Endodermal cell (in vitro differentiated cells): ENCODE measurements at places on chromosomes 1 and 21. TPM values are rescaled to one million over a fixed set of nuclear protein-coding genes. Genes with fewer than 3 reads are reported as not detected.

DNA sequence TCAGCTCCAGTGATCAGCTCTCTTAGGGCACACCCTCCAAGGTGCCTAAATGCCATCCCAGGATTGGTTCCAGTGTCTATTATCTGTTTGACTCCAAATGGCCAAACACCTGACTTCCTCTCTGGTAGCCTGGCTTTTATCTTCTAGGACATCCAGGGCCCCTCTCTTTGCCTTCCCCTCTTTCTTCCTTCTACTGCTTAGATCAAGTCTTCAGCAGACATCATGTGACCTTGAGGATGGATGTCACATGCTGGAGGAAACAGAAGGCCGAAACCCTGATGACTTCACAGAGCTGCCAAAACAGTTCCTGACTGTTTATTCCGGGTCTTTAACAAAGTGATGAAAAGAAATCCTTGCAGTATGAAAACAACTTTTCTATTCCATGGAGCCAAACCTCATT is 24.4 kb upstream of the WDR26 start:
- H3K36me3 ChIP-seq, result no peaks in the 10 kb centered on the region
- H3K27me3 ChIP-seq, result no peaks in the 10 kb centered on the region
- no peak overlapping the region for H3K4me3 ChIP-seq
- H3K4me1 ChIP-seq, result no peaks in the 10 kb centered on the region

DNA sequence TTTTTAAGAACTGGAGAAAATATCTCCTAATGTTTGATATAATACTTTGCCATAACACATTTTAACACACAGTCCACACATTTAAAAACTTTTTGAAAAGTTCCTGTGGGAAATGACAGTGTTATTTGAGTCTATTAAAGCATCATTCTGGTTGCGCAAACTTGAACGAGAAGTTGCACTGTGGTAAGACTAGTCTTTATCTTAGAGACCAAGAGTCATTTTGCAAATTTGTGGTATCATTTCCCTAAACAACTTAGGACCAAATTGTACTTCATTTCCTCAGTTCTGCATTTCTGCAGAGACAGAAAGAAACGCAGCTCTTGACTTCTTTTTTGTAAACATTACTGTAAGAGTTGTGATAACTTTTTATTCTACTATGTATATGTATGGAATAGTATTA is at the start of gene RGS18:
Gene RGS18, plus strand, starts transcription at position 282 of the 400 bp plus-strand sequence. CDS start 176 bp downstream, outside the sequence.
- H3K27ac ChIP-seq, result no peak within 1 kb of the TSS
- no peak for DNase-seq
- H3K27me3 ChIP-seq, result no peaks in the 10 kb centered on the region
- H3K4me3 ChIP-seq, result no peak within 1 kb of the TSS

GRCh38 chr1:212791676-212792395 is at the start of the genes NSL1 and TATDN3:
NSL1 (minus strand) TSS chr1:212791777; CDS start chr1:212791763, 14 bp downstream.
TATDN3 (plus strand) TSS chr1:212791894; CDS start chr1:212791922, 28 bp downstream.
- peak within 1 kb of the TSS; percentile 92 for H3K4me3 ChIP-seq
- peak within 1 kb of the TSS; percentile 80 for H3K27ac ChIP-seq
- H3K27me3 ChIP-seq, result no peaks in the 10 kb centered on the region
- H3K36me3 ChIP-seq, result peaks cover 9% of the 10 kb centered on the region
- peak; percentile 98 for DNase-seq

Gene FAM72A
- total RNA-seq, result 8.4 and 10.7 TPM in 2 replicates

GRCh38 chr1:84847253-84848250 is 45.5 kb downstream of the LPAR3 start:
- DNase-seq, result no peak
- H3K4me1 ChIP-seq, result no peaks in the 10 kb centered on the region
- H3K4me3 ChIP-seq, result no peak overlapping the region
- H3K36me3 ChIP-seq, result no peaks in the 10 kb centered on the region
- H3K27ac ChIP-seq, result no peak overlapping the region
- H3K27me3 ChIP-seq, result no peaks in the 10 kb centered on the region

- H3K36me3 ChIP-seq, result no peaks in the 10 kb centered on the region
- no peak overlapping the region for H3K27ac ChIP-seq
- H3K4me3 ChIP-seq, result no peak overlapping the region
- H3K27me3 ChIP-seq, result no peaks in the 10 kb centered on the region
These were observed 29.1 kb upstream of the KLF17 start for GRCh38 chr1:44089371-44090048.

Gene RNF223
- not detected in 2 replicates for total RNA-seq

DNA sequence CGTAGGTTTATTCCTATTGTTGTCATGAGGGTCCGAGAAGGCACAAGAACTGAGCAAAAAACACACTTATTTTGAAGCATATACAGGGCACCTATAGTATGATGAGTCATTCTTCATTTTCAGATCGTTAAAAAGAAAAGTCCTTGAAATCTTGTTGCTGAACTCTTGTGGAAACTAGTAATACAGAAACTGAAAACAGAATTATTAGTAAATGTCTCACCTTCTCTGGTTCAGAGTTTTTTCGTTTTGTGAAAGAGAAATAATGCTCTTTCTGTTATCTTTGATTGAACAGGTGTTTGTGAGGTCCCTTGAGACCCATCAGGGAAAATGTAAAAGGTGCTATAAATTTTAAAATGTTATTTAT is 102.0 kb upstream of the COA6 start:
- no peak for DNase-seq
- H3K4me1 ChIP-seq, result no peaks in the 10 kb centered on the region
- no peak overlapping the region for H3K4me3 ChIP-seq
- H3K27ac ChIP-seq, result no peak overlapping the region
- H3K27me3 ChIP-seq, result no peaks in the 10 kb centered on the region
- H3K36me3 ChIP-seq, result peaks cover 4% of the 10 kb centered on the region

Gene CFAP141
- total RNA-seq, result not detected in 2 replicates

Gene SCP2
- total RNA-seq, result 69.7 to 99.4 TPM (median 97.6 TPM) in 3 replicates

DNA sequence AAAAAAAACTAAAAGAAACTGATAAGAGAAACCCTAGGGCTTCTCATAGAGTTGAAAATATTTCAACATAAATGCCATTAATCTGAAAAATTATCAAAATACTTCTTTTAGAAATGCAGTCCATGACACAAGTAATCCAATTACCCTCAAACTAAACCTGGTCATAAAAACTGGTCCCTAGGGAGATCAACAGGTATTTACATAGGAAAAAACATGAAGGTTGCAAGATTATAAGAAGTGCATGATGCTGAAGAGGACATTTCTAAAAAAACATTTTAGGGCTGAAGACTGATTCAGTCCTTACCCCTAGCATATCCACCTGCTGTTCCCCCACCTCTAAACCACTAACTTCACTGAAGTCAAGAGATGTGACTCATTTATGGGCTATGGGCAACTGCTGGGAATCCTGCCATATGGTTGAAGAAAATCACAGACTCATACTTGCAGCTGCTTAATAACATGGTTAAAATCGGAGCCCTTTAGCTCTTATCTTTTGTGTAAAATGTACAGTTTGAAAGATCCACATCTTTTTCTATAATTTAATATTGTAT is 131.0 kb upstream of the RUNX1 start:
- no peaks in the 10 kb centered on the region for H3K4me1 ChIP-seq
- no peak overlapping the region for H3K27ac ChIP-seq
- H3K27me3 ChIP-seq, result no peaks in the 10 kb centered on the region
- DNase-seq, result no peak
- no peak overlapping the region for H3K4me3 ChIP-seq

DNA sequence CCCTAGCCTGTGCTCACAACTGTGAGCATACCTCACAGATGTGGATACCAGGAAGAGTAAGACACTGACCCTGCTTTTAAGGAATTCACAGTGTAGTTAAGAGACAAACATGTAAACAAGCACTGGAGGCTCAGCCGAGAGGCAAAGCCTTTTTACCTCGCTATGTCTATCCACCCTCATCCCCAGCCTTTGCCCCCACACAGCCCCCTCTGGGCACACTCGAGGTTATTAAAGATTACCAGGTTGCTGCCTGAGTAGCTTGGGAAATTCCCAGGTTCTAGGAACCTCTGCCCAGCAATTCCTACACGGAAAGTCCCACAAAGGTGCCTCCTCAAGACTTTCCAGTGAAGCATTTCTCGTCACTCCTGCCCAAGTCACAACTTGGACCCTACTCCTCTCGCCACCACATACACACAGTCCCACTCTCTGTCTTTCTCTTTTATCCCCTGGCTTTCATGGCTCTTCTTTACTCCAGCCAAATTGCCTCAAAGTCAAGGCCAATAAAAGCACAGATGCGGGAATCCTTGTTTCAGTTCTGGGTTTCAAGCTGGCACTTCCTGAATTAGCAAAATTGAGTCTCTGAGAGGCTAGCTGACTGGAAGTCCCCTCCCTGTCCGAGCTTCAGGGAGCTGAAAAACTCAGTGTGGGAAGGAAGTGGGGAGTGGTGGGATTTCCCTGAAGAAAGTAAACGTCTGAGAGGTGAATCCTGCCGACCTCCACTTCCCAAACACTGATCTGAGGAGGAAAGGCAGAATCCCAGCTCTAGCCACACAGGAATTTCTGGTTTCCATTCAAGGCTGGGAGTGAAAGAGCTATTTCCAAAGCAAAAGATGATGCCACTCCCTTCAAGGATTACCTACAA is 7.6 kb downstream of the DENND2D start:
- H3K4me3 ChIP-seq, result no peak overlapping the region
- no peaks in the 10 kb centered on the region for H3K27me3 ChIP-seq
- no peaks in the 10 kb centered on the region for H3K36me3 ChIP-seq
- no peak overlapping the region for H3K27ac ChIP-seq
- no peak for DNase-seq

- H3K27me3 ChIP-seq, result no peaks in the 10 kb centered on the region
- no peak overlapping the region for H3K27ac ChIP-seq
- H3K36me3 ChIP-seq, result peaks cover 5% of the 10 kb centered on the region
- no peak for DNase-seq
- H3K4me3 ChIP-seq, result no peak overlapping the region
- H3K4me1 ChIP-seq, result peaks cover 13% of the 10 kb centered on the region
These were observed 1.4 kb upstream of the TRAF5 start for GRCh38 chr1:211324992-211325775.

DNA sequence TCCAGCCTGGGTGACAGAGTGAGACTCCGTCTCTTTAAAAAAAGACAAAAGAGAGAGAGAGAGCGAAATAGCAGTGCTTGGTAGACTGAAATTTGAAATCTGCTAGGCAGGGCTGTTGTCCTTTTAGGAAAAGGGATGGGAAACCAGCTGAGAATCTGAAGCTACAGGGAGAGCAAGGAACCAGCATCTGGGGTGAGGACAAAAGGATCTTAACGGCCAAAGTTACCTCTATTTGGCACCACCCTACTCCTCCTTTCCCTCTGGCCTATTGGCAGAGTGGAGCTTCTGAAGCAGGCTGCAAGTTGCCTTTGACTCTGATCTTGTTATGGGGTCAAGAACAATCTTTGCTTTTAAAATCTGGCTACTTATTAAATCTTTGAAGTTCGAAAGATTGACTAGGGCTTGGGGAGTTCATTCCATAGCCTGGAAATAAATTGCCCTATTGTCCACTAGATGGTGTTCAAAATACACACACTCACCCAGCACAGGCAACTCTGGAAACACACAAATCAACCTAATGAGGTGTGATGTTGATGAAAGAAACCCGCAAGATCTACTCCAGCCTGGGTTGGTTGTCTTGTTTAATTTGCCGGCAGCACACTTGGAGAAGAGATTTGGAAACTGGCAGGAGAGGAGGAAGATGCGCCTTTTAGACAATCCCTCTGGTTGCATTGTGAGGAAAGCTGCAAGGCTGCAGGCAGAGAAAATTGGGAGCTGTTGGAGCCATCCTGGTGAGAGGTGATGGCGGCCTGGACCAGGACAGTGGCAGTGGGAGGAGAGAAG is 16.5 kb upstream of the PARP1 start:
- H3K4me1 ChIP-seq, result no peaks in the 10 kb centered on the region
- H3K4me3 ChIP-seq, result no peak overlapping the region
- peak; percentile 54 for DNase-seq
- no peak overlapping the region for H3K27ac ChIP-seq
- H3K36me3 ChIP-seq, result no peaks in the 10 kb centered on the region
- H3K27me3 ChIP-seq, result no peaks in the 10 kb centered on the region

Gene DCST2
- 1.5 to 3.0 TPM (median 2.0 TPM) in 3 replicates for total RNA-seq

Gene ACTA1
- total RNA-seq, result 8.0 to 11.5 TPM (median 8.2 TPM) in 3 replicates

DNA sequence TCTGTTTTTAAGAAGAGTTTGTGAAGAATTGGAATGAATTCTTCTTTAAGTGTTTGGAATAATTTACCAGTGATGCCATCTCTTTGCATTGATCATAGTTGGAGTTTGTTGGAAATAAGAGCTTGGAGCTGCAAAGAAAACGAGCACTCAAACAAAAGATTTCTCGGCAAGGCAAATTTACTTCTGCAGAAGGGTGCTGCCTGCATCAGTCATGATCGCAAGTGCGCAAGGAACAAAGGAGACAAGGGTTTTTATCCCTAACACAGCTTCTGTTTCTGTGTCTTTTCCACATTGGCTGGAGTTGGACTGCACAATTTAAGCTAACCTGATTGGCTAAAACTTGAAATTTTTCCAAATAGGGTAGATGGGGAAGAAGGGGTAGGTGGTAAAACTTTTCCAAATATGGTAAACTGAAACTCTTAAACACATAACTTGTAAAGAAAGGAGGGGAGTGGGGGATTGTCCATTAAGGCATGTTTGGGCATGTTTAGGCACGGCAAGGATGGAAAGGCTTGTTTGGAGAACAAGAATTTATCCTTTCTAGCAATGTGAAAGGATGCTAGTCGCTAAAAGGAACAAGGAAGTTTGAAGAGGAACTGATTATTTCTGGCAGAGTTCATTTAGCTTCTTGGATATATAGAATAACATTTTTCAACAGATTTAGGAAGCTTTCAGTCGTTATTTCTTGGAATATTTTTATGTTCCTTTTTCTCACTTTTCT is 3.5 kb upstream of the AADACL4 start:
- H3K27me3 ChIP-seq, result no peaks in the 10 kb centered on the region
- H3K4me3 ChIP-seq, result peak overlapping the region; percentile 32
- no peaks in the 10 kb centered on the region for H3K36me3 ChIP-seq
- DNase-seq, result no peak
- H3K27ac ChIP-seq, result no peak overlapping the region

DNA sequence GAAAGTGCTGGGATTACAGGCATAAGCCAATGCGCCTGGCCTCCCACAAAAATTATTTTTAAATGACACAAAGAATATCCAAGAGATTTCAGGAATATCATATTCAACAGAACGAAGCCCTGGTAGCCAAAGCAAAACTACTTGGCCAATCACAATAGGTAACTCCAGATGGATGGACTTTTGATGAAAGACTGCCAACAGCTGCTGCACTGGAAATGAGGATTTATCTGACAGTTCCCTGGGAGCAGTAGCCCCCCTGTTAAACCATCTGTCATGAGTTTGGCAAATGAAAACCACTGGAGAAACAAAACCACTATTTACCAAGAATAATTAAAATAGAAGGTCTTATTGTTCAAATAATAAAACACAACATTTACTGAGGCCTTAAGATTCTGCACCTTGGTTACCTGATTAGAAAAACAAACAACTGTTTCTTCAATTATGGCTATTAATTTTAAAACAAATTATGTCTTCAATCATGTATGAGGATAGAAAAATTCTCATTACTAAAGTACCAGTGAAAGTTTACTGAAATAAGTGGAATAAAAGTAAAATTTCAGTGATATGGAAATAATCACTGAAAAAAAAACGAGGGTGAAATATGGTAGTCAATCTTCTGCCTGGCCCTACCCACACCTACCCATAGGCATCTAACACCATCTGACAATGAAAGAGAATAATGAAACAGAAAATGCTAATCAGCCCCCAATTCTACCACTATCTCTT is 34.3 kb upstream of the PSMG1 start:
- peaks cover 72% of the 10 kb centered on the region for H3K36me3 ChIP-seq
- no peaks in the 10 kb centered on the region for H3K27me3 ChIP-seq
- no peak overlapping the region for H3K27ac ChIP-seq
- H3K4me1 ChIP-seq, result peaks cover 4% of the 10 kb centered on the region
- no peak overlapping the region for H3K4me3 ChIP-seq
- no peak for DNase-seq

Gene HENMT1
- total RNA-seq, result 1.7 to 5.0 TPM (median 4.3 TPM) in 3 replicates

Gene ADAMTS1
- total RNA-seq, result 20.4 and 24.2 TPM in 2 replicates
